ENCODE measurements at places on chromosomes 4 and X. TPM values are rescaled to one million over a fixed set of nuclear protein-coding genes. Genes with fewer than 3 reads are reported as not detected.

- DNase-seq: peak; percentile 37
These were observed 12.2 kb downstream of the SMPX start for GRCh38 chrX:21745756-21746155.

DNA sequence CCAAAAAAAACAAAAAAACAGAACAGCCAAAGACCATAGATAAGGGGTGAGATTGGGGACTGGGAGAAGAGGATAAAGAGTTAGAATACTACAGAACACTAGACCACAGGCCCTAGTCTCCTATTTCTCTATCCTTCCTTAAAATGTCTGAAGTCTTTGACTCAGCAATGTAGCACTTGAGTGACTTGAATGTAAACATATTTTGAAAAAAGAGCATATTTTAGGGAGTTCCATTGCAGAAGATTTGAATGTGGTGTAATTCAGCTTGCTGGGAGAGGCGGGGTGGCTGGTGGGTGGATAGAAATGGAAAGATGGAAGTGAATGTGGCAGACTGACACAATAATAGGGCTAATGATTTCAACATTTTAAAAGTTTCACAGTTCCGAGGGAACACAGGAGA is 144.9 kb downstream of the CHIC2 start:
- DNase-seq: no peak

GRCh38 chr4:89101256-89102161 is 9.8 kb upstream of the TIGD2 start:
- no peak for DNase-seq

DNA sequence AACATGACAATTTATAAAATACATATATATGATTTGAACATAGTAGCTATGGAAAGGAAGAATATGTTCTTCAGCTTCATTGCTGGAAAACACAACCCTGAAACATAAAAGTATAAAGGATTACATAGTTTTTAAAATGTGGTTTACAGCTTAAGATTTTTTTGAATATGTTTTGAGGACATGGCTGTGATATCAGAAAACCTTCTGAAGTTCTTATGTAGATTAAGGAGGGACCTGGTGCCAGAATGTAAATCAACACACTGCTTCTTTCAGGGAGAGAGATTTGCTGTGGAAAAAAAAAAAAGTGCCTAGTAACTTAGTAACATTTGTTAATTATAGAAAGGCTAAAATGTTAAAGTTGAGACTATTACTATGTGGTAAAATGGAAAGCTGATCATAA is 1261.8 kb downstream of the ADGRL3 start:
- DNase-seq: no peak

- no peak for DNase-seq
These were observed 306.7 kb upstream of the GRID2 start for GRCh38 chr4:91997045-91997444.

DNA sequence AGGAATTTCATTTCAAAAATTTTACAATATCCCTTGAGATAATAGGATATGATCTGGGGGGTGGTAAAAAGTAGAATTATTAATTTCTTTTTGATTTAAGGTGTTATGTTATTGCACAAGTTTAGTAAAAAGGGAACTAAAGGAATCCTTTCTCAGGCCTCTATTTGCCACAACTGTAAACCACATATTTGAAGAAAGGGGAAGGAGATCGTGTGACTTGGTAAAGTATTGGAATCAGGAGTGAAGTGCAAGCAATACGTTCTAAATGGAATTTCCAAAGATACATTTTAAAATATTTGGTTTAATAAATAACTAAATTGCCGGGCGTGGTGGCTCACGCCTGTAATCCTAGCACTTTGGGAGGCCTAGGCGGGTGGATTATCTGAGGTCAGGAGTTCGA is 35.3 kb upstream of the SCRG1 start:
- DNase-seq: no peak

DNA sequence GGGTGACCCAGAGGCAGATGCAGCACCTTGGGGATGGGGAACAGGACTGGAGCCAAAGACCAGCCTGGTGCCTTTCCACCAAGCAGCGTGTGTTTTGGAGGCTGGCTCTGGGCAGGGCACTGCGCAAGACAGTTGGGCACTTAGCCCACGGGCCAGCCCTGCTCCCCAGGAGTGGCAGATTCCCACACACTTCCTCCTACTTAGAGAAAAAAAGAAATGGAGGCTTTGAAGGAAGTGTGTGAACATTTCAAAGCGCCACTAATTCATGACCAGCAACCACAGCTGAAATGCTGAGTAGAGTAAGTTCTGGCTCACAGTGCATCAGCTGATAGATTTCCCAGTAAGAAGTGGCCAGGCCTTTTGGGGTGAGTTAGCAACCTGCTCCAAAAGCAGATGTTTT is 54.9 kb upstream of the LGI2 start:
- DNase-seq: no peak

DNA sequence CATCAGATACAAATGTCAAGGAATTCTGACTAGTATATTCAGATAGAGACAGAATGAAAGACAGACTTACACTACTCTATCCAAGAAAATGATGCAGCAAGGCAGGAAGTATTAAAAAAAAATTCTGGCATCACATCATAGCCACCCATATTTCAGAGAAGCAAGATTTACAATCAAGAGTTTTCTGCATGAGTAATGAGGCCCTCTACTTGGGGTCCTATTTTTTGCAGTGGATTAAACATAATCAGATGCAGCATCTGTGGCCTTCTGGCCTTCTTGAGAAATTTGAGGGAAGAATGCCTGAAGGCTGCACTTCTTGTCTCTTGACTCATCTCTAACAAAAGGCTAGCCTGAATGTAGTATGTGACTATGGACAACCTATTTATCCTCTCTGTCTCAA is 48.2 kb upstream of the SLIT2 start:
- DNase-seq: no peak

GRCh38 chr4:102168580-102168979 is 176.7 kb downstream of the SLC39A8 start:
- no peak for DNase-seq

- no peak for DNase-seq
These were observed 9.5 kb downstream of the MAB21L2 start for GRCh38 chr4:150591406-150591805.

GRCh38 chr4:147638942-147639341 is 21.7 kb downstream of the TMEM184C start:
- no peak for DNase-seq

- DNase-seq: no peak
These were observed 9.2 kb upstream of the SLC25A43 start for GRCh38 chrX:119389871-119390501.

DNA sequence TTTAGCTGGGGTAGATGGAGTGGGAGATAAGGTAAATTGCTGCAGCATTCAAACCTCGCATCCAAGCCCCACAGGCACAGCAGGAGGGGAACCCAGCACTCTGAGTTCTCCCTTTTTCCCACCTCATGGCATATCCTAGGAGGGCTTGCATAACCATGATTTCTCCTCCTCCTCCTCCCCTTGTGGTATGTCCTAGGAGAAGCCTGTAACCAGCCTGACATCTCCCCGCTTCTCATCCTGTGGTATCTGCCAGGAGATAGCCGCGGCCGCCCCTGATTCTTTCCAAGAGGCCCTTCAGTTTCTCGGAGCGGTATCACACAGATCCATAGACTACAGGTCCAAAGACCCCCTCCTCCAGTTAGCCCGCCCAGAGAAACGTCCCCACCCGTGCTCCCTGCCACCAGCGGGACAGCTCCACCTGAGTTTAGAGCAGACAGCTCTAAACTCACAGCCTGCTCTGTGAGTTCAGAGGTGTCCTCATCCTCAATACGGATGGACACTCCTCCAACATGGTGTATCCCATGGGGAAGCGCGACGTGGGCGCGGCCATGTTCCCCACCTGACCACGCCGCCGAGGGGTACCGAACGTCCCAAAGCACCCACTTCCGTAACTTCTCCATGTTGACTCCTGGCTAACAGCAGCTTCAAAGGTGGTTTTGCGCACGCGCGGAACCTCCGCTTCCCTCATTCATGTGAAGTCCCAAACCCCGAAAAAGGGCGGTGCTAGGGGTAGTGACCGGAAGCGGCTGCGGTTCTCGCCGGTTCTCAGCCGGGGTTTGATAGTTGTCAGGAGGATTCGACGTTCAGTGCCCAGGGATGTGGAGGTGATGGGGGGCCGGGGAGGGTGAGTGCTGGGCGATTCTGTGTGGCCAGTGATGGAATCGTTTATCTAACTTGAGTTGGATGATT is at the start of gene ZNF81:
ZNF81 (plus strand) TSS at position 739 of the 909 bp plus-strand sequence. CDS start 9,366 bp downstream, outside the sequence.
- DNase-seq: peak; percentile 93

- no peak for DNase-seq
These were observed 103.0 kb upstream of the MAML3 start for GRCh38 chr4:140256941-140257340.

DNA sequence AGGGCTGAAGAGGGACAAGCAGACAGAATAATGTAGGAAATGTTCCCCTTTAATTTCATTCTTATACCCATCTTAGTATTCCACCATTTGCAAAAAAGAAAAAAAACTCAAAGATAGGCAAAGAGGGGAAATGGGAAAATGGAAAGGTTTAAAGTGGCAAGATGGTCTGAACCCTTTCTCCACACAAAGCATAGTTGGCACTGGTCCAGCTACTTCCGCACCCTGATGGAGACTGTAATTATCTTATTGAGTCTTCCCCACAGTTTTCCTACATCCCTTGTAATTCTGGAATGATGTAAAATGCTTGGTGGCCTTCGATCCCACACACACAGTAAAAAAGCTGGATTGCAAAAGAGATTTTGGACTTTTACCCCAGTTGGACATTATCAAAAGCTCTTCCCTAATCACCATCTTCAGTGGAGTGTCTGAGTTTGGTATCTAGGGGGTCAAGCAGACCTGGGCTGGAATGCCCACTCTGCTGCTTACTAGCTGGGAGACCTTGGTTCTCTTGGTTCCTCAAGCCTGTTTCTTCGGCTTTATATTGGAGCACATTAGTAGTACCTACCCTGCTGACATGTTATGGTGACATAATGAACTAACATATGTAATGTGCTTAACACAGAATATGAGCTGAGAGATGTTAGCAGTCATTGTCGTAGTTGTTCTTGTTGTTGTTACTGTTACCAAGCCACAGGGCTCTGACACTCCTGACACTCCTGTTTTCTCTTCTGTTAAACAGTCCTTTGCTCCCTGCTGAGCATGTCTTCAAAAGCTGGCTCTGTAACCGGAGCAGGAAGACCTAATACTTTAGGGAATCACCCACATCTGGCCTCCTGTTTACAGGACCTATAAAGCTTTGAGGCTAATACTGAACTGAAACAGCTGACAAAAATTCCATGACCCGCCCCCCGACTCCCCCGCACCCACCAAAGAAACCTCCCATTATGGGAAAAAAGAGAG is 4.7 kb downstream of the SRPX2 start:
- no peak for DNase-seq

- no peak for DNase-seq
These were observed 70.6 kb downstream of the ARSJ start for GRCh38 chr4:113908829-113909228.

DNA sequence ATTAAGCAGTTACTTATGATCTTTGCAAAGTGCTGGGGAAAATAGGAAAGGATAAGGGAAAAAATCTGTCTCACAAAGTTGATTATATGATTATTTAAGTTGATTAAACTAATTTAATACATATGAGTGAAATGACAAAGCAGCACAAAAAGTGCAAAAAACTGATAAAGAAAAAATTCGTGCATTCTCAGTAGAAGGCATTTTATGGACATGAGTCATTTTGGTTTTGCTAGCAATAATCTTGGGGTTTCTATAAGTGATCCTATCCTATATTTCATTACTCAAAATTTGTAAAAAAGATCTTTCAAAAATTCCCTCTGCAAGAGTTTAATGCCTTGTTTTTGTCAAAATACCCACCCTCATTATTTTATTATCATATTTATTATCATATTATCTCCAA is 224.2 kb upstream of the ANXA10 start:
- no peak for DNase-seq

GRCh38 chr4:11587797-11588196 is 159.1 kb upstream of the HS3ST1 start:
- DNase-seq: no peak

- no peak for DNase-seq
These were observed 248.9 kb downstream of the TLL1 start for GRCh38 chr4:166121897-166122296.

The NDST3 gene
- total RNA-seq: not detected

The IQCM gene
- not detected for total RNA-seq

The TREX2 gene
- 3.4 TPM for total RNA-seq

The SSX3 gene
- total RNA-seq: not detected

The MGAT4D gene
- not detected for total RNA-seq

The DUSP21 gene
- not detected for total RNA-seq

The MAGEB1 gene
- not detected for total RNA-seq

The PDGFC gene
- total RNA-seq: not detected

The SNX12 gene
- total RNA-seq: 49.0 TPM

The STPG2 gene
- total RNA-seq: 0.12 TPM

The NSUN7 gene
- total RNA-seq: not detected
